ENCODE measurements at places on chromosomes 2 and 18.

DNA sequence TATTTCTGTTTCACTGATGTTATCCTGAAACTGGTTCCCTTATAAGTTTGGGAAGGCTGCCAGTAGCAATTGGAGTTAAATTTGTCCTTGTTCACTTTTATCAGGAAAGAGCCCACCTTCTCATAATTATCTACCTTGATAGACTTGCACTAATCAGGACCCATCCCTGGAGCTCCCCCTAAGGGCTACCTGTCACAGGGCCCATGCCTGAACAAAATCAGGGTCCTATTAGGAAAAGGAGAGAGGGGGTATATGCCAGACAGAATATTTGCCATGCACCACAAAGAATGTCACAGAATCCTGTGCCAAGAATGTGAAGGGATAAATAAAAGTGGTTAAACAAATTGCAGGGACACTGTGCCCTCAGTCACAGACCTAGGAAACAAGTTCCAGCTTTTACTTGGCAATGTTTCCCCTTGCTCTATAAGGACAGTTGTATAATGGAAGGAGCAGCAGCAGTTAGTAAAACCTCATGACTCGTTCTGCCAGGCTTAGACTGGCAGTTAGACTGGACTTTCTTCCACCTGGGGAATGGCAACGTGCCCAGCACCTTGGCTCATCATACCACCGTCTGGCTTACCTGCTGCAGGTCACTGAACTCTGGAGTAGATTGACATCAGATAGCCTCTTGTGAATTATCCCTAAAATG is 32.3 kb upstream of the VWC2L start:
- no peak for DNase-seq

- no peak for DNase-seq
These were observed 42.9 kb downstream of the PRPF40A start for GRCh38 chr2:152674334-152674733.

DNA sequence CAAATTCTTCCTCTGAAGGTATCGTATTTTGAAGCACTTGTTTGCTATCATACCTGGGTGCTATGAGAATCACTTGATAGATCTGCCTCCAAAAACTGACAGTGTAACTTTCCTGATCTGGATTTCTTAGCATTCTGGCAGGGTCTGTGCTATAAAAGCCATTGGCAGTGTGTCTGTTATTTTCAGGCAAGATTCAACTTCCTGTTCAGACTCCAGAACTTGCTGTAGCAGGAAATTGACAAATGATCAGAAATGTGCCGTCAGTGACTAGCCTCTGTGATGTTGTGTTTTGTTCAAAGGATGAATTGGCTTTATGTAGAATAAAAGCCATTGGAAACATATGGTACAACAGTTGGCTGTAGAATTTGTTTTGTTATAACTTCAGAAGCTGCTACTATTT is 273.3 kb downstream of the PTPRM start:
- DNase-seq: no peak

GRCh38 chr2:138187221-138187620 is 222.9 kb downstream of the HNMT start:
- no peak for DNase-seq

- no peak for DNase-seq
These were observed 1.6 kb upstream of the CXXC1 start for GRCh38 chr18:50289108-50289443.

DNA sequence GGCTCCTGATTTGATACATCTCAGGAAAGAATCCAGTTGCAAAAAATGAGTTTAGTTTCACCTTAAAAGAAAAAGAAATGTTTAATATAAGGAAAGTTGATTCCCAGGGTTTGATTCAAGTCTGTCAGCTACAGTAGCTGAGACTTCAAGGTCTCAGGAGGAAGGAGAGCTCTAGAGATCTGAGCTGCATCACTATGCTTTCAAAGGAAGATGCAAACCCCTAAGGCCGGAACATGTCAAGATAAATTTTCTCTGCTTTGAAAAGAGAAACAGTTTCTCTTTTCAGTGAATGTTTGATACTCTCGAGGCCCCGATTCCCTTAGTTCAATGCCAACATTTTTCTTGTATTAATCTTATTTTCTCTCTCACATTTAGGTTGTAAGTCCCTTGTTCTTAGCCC is 128.6 kb downstream of the RGPD3 start:
- no peak for DNase-seq

DNA sequence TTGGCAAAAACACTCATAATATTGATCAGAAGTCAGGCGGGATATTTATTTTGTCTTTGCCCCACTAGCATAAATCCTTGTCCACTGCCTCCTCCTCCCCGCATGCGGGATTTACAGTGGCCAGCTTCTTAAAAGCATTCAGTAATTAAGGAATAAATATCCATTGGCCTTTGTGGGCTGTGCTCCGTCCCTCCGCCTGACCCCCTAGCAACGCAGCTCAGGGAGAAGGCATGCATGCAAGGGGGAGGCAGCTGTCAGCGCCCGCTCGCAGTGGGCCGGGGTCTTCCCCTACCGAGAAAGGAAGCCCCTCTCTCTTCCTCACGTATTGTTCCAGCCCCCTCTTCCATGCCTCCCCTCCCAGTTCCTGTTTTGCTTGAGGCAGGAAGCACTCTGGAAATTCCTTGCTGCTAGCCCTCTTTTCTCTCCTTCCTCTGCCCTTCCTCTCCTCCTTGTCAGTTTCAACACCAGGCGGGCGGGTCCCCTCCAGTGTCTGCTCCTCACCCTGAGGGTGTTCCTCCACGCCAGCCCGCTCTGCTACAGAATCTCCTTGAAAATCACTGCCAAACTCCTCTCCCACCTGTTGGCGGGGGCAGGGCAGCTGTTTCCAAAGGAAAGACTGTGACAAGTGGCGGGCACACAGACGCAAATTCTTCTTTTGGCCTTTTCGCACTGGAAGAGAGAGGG is 60.1 kb downstream of the GBX2 start:
- no peak for DNase-seq

- DNase-seq: no peak
These were observed 3.8 kb upstream of the NFE2L2 start for GRCh38 chr2:177268187-177268871.

- no peak for DNase-seq
These were observed 58.2 kb downstream of the PPP1R1C start for GRCh38 chr2:182043861-182044260.

DNA sequence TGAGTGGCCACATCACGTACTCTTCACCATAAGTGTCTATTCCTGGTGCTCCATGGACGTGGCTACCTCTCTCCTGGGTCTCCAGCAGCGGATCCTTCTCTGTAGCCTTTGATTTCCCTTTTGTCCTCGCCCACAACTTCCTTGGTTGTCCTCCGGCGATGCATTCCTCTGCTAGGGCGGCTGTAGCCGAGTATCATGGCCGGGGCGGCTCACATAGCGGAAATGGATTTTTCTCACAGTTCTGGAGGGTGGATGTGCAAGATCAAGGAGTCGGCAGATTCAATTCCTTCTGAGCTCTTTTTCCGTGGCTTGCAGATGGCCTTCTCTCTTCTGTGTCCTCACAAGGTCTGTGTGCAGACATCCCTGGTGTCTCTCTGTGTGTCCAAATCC is 35.7 kb downstream of the ACKR3 start:
- no peak for DNase-seq

DNA sequence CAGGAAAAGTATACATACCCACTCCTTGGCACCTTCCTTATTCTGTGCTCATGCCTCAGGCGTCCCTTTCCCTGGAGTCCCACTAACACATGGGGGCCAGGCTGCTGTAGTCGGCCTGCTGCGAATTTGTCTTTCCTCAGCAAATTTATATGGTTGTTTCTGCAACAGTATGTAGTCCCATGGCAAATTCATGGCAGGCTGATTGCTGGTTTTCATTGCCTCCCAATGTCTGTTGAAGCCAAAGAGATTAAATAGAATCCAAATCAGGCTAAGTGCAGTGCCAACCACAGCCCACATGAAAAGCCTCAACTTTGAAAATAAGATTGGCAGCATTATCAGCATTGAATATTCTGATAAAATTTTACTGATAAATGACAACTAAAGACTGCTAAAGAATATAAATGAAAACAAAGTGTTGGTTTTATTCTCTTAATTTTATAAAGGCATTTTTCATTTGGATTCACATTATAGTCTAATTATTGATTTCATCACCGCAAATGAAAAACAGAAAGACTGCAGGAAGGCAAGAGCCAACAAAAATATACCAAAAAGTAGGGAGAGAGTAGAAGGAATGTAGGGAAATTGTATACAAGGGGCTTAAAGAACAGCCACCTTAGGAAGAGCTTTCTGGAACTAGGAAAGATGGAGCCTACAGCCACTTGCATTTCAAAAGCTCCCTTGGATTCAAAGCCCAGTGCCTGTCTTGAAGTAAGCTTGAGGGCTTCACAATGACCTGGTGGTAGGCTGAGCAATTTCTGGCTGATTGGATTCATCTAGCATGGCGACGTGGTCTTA is 283.7 kb upstream of the MMADHC start:
- DNase-seq: no peak

DNA sequence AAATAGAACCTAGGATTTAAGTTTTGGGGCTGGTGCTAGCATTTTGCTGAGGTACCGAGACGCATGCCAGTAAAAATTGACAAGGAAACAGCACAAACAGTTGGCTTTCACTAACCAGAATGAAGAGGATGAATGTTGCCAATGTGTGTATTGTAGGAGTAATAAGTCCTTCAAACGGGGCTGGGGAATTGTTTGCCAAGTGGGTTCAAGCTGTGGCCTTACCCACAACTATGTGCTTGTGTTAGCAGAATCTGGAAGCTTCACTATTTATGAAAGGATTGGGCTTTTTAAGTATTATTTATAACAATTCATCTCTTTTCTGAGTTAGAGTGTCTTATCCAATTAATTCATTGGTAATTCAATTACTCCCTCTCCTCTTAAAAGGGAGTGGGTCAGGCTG is 15.0 kb upstream of the KIF5C start:
- DNase-seq: no peak

GRCh38 chr2:42999856-43000241 is 207.5 kb upstream of the HAAO start:
- DNase-seq: no peak

DNA sequence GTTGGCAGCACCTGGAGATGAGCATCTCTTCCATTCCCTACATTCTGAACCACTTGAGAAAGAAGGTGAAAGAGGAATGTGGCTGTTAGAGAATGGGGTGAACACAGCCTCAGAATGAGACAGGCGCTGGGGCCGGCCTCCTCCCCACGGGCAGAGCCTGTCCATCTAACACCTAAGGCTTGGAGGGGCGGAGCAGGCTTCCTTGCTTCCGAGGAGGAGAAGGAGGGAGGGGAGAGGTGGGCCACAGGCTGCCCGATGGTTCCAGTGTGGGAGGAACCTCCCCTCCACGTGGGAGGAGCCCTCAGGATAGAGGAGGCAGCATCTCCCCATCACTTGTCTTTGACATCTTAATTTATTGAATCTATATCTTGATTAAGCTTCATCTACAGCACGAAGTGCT is 68.6 kb downstream of the CIB4 start:
- no peak for DNase-seq

DNA sequence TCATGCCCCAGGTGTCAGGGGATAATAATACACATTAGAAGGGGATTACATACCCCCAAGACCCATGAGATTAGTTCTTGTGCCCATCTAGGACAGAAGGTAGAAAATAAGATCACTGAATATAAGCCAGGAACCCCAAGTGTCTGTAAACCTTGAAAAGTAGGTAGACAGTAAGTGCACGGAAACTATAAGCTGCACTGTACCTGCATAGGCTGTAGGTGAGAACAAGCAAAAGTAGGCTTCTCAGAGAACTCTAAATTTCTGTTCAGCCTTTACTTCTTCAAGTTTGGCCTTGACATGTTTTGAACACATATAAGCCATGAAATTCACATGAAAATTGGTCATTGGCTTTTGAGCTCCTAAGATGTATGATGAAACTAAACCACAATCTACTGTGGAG is 113.0 kb upstream of the FSIP2 start:
- DNase-seq: no peak

GRCh38 chr2:47644351-47644750 is 138.6 kb upstream of the MSH6 start:
- DNase-seq: no peak

DNA sequence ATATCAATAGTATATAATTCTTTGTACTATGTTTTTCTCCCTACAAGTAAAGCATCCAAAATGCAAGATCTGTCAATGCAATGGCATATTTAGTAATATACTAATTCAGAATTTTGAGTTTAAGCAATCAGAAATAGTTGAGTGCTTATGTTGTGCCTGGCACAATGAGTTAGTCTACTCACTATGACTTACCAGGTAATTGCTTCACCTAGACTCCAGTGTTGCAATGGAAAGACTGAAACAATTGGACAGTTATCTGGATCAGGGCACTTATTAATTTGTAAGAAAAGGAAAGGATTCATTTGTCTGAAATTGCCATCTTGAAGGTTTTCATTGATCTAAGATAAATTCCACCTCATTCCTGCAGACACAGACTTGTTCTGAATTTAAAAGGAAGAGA is 97.6 kb upstream of the TCF4 start:
- no peak for DNase-seq

- DNase-seq: no peak
These were observed 23.6 kb downstream of the ALPK2 start for GRCh38 chr18:58605027-58606020.

DNA sequence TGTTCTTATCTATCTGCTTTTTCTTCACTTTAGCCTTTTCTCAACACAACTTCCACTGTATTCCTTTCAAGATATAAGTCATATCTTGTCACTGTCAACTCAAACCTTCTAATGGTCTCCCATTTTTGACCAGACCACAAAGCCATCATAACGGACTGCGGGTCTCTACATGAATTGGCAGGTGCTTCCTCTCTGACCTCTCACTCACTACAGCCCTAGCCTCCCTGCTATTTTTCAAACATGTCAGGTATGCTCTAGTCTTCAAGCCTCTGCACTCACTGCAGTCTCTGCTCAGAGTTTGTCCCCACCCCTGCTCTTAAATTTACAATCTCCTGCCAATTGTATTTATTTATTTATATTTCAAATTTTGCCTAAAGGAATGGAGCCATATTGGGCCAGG is 858.1 kb downstream of the TRIB2 start:
- no peak for DNase-seq

DNA sequence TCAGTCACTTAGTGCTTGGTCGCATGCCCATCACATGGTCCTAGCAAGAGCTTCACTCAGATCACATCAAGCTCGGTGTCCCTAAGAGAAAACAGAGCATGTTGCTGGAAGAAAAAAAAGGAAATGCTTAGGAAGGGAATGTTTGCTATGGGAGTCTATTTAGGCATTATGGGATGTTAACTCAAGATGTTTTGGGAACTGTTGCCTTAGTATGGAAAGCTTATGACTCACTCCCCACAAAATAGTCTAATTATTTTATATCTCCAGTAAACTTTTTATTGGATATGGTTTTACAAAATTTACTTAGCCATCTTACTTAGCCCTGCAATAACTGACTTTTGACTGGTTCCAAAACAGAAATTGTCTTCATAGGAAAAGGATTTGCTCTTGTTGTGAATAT is 439.5 kb upstream of the ZEB2 start:
- DNase-seq: no peak

All from GM20000 (cell line).